ENCODE measurements at places on chromosomes 5 and 9.
A peak's percentile ranks its signal among the peaks of the same experiment; 100 is the strongest.

DNA sequence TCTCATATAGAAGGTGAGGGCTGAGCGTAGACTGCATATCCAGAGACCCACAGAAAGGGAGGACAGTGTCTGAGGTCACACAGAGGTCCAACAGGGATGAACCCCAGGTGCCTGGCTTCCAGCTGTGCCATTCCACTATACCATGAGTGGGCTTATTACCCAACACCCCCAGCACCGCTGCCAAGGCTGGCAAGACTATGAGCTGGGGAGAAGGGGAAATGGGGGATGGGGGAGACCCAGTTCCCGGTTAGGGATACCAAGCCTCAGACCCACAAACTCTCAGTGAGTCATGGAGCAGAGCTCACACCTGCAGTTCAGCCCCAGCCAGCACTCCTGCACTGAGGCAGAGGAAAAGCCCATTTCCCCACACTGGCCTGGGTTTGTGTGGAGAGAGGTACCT is 106.4 kb downstream of the PSD2 start:
- DNase-seq, result no peak

DNA sequence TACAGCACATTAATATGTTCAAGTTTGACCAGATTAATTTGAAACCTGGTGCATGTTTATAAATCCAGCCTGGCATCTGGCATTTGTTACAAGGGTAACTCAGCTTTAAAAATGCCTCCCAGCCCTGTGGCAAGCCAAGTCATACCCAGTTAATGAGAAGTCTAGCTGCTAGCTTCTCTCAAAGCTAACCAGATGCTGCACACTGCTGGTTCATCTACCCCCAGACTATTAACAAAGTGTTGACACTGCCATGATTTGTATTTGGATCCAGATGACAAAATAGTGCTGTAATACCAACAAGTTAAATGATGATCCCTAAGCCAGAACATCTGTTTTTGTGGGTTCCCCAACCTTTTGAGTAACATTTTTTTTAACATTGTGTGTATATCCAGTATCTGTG is 573.7 kb upstream of the DAB2 start:
- DNase-seq, result no peak

- no peak for DNase-seq
These were observed 26.4 kb downstream of the SLC6A7 start for GRCh38 chr5:150215979-150216944.

DNA sequence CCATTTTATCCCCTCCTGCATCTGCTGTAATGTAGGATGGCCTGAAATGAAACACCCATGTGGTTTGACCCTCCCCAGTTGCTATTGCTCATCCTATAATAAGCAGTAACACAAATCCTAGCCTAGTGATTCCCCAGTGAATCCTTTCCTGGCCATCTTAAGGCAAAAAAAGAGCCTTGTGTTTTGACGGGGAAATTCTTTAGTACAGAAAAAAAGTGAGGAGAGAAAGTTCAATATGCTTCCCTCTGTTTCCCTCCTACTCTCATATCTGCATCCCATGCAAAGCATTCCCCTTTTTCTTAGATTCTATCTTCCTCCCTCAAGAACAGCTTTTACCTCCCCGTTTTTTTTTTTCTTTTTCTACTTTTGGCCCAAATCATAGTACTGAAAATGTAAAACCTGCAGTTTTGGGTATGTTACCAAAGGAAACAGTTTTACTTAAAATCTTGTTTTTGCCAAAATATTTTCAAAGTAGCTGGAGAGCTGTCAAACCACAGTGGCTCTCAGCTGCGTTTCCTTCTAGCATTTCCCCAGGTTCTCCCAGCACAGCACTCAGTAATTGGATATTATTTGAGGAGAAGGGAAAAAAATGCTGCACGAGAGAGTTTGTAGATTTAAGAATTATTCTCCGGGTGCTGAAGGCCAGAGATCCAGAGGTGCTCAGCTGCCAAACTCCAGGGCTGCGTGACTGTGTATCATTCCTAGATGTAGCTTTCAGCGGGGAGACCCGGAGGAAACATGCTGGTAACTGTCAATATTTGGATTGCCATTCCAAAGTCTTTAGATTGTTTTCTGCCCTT is 321.4 kb downstream of the NPR3 start:
- DNase-seq, result no peak

GRCh38 chr5:62496876-62497275 is 81.7 kb upstream of the LRRC70 start:
- DNase-seq, result no peak

GRCh38 chr5:80185095-80185494 is 70.8 kb downstream of the SERINC5 start:
- no peak for DNase-seq

- no peak for DNase-seq
These were observed 278.2 kb downstream of the SLIT3 start for GRCh38 chr5:169022718-169023117.

DNA sequence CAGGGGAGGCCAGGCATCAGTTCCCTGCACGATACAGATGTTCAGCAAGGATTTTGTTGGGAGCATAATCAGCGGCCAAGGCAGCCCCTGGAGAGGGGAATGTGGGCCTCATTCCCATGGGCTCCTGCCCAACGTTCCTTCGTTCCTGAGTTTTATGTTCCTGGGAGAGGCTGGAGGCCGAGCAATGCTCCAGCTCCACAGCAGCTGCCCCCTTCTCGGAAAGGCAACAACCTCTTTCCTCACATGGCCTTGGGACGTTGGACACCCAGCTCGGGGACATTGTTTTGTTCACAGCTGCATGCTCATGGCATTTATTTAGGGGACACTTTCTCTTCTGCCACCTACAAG is 63.8 kb upstream of the COL15A1 start:
- DNase-seq, result no peak

DNA sequence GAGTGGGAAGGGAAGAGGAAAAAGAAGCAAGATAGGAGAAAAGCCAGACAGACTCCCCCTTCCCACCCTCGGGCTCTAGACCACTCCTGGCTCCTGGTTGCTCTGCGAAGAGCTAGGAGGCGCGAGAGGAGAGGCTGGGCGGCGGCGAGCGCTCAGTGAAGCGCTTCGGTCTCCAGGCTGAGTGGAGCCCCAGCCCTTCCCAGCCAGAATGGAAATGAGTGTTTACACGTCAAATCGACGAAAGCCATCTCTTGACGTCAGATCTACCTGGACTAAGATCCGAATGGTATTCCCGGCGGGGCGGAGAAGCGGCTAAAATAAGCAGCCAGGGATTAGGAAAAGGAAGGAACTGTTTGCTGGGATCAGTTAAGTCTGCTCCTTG is at the start of gene PCSK1:
Gene PCSK1, minus strand, starts transcription at position 183 of the 382 bp plus-strand sequence. CDS start 206 bp downstream, outside the sequence.
- no peak for DNase-seq

DNA sequence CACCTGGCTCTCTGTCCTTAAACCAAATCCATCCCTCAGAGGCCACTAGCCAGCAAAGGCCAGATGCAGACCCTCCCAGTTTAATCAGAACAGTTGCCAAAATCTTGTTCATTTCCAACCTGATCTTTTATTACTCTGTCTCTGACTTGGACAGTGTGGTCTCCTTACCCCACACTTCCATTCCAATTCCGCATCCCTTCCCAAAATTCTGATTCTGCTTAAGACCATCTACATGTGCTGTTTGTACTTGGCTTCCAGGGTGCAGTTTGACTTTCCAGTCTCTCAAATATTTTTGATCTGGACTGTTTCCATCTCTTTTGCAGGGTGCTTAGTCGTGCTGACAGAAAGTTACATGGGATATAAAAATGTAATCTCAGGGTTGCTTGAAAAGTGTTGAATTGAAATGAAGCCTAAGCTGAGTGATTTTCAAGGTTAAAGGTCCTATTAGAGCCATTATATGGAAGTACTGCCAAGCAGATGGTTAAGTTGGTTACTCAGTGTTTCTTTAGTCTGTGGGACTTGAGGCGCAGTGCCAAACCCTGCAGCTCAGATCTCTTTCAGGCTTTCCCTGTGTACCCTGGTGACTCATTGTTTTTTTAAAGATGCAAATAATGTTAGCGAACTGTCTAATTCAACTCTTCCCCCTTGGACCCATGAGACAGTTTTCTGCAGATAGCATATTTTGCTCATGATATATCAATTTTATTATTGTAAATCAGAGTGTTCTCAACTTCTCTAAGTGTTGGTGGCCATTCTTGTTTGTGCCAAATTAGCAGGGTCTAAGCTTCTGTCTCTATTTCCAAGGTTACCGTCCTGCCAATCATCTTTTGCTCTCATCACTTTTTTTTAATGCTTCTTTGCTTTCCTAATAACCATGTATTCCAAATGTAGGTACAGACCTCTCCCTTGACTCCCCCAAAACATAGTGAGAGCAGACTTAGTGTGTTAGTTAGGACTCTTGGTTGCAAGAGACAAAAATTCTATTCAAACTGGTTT is 18.2 kb upstream of the DCP2 start:
- DNase-seq, result no peak

- DNase-seq, result no peak
These were observed 176.8 kb upstream of the RASEF start for GRCh38 chr9:83239747-83240146.

- DNase-seq, result no peak
These were observed 188.2 kb downstream of the TRIO start for GRCh38 chr5:14331386-14331781.

GRCh38 chr9:71761938-71762353 is 6.4 kb downstream of the CEMIP2 start:
- DNase-seq, result no peak

GRCh38 chr9:136678624-136679023 is 8.6 kb downstream of the AGPAT2 start:
- no peak for DNase-seq

GRCh38 chr5:149563466-149563865 is 12.2 kb upstream of the CSNK1A1 start:
- DNase-seq, result no peak

- no peak for DNase-seq
These were observed 528.7 kb upstream of the DAP start for GRCh38 chr5:11289733-11290132.

DNA sequence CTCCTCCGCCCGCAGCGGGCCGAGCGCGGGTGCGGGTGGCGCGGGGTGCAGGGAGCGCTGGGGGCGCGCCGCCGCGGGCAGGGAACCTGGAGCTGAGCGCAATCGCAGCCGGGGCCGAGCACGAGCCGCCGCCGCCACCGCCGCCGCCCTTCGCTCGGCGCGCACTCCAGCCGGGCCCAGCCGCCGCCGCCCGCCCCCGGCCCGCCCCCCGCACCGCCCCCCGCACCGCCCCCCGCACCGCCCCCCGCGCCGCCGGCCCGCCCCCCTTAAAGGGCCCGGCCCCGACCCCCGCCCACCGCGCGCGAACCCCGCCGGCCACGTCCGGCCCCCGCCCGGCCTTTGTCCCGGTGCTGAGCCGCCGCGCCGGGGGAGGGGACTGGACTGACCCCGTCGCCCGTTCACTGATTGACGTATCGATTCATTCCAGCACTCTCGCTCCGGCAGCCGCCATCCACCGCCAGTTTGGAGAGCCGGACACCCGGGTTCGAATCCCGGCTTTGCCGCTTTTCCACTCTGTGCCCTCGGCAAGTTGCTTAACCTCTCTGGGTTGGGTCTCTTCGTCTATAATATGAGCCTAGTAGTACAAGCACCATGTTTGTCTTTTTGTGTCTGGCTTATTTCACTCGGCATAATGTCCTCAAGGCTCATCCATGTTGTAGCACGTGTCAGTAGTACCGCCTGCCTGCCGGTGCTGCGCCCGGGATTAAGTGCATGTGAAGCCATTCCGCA is at the start of gene SH3PXD2B:
Gene SH3PXD2B, minus strand, starts transcription at position 168 of the 729 bp plus-strand sequence. CDS start 173 bp downstream, outside the sequence.
- DNase-seq, result peak; percentile 12

GRCh38 chr9:135985889-135986288 is 24.7 kb upstream of the UBAC1 start:
- no peak for DNase-seq

GRCh38 chr5:142784401-142784955 is 14.3 kb downstream of the ARHGAP26 start:
- DNase-seq, result no peak

DNA sequence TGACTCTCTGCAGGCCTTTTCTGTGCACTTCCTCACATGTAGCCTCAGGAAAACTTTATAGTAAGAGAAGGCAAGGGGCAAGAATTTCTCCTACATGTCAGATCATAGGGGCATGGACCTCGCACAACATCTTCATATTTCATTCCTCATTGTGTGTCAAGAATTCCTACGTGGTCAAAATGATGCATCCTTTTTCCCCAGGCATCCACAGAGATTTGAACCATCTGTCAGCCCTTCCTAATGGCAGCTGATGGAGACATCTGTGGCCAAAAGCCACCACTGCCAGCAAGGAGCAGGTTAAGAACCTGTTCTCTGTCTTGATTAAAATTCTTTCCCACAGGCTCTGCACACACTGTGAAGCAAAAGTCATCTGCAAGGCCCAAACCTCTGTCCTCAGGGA is 42.5 kb downstream of the MFAP3 start:
- DNase-seq, result no peak

DNA sequence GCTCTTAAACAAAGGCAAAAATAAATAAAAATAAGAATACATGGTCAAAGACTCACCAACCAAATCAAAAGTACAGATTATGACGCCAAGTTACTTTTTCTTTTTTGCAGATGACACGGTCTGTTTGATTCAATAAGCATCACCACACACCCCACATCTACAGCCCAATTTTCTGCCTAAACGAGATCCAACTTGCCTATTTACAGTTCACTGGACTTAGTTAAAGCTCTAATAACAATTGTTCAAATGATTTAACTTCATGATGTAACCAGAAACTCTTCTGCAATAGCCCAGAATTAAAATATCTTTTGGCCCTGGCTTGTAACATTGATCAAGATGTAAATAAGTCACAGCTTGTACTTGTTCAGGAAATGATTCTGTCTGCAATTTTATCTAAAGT is 590.3 kb upstream of the C9orf72 start:
- no peak for DNase-seq

GRCh38 chr5:142686968-142687367 is 1.1 kb upstream of the FGF1 start:
- no peak for DNase-seq

DNA sequence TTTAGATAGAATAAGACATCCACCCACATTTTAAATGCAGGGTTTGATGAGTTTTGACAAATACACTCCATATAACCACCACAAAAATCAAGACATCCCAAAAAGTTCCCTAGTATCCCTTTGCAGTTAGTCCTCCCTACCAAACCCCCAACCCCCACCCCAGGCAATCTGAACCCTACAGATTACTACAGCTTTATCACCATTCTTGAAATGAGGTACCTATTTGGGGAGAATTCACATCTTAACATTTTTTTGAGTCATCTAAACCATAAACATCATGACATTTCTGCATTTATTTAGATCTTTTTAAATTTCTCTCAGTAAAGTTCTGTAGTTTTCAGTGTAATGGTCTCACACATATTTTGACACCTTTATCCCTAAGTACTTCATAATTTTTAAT is 53.9 kb downstream of the PTBP3 start:
- DNase-seq, result no peak

GRCh38 chr5:151040211-151040747 is 19.9 kb downstream of the GPX3 start:
- DNase-seq, result no peak

DNA sequence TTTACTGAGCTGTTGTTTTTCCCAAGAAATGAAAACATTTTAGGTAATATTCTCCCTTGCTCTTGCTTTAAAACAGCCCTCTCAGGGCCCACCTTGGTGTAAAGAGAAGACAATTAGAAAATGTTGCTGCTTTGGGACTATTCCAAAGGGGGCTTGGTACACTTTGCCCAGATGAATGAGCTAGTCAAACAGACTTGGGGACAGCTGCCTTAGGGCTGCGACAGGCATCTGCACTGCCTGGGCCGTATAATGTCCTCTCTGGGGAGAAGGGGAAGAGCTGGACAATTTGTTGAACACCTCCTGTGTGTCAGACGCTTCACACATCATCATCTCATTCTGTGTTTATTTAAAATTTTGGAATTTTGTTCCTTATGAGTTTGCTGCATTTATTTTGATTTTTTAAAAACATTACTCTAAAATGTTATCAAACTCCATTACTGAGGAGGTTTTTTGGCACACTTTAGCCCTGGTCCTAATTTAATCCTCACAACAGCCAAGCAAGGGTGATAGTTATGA is 28.8 kb downstream of the C5orf58 start:
- DNase-seq, result no peak

- no peak for DNase-seq
These were observed 17.9 kb downstream of the HMMR start for GRCh38 chr5:163478126-163478981.
